ENCODE measurements at places on chromosomes 1 and 21.

DNA sequence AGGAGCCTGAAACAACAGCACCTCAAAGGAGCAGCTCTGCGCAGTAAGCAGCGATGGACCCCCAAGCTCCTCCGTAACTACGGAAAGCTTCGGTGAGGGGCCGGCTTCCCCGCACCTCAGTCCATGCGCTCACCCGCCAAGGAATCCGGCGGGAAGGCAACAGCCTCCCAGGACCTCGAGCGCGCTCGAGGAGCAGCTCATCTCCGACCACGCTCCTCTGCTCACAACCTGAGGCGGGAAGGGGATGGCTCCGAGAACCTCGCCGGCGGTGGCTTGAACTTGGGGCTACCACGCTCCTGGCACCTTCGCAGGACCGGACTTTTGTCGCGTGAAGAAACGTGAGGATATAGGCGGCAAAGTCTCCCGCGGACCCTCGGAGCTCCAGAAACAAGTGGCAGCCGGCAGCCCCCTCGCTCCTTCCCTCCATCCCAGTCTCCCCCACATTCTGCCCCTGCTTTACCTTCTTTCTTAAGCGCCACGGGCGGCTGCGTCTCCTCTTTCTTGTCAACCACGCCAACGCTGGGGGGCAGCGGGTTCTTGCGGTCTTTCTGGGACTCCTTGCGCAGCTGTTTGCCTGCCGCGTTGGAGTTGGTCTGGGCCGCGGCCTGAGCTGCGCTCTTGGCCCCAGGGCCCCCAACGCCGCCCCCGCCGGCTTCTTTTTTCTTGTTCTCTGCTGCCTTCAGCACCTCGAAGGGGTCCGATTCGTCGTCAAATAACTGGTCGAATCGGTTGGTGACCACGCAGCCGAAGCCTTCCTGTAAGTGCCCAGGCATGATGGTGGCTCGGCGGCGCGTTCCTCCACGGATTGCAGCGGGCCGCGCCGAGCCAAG is 459 bp downstream of the SERBP1 start:
- no peak for DNase-seq

DNA sequence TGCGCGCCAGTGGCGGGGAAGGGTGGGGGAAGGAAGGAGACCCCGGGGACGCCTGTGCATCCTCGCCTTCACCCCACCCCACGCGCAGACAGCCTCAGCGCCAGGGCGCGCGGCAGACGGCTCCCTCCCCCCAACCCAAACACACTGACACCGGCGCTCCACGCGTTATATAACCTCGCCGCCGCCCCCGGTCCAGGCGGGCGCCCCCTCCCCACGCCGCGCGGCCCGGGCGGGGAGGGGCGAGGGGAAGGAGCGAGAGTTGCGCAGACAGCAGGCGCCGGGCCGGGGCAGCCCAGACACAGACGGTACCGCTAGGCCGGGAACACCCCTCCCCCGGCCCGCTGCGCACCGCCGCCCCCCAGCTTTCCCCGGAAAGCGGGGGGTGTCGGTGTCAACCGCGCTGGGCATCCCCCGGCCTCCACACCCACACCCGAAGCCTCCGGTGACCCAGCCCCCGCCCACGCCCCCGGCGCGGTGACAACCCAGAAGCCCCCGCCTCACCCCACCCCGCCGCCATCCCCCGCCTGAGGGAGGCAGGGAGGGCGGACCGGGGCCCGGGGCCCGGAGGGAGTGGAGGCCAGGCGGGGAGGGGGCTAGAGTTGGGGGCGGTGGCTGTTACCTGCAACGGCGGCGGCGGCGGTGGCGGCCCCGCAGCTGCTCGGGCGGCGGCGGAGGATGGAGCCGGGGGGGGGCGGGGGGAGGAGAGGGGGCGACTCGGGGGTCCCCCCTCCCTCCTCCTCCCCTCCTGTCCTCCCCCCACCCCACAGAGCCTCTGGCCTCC is 432 bp downstream of the AKT3 start:
- no peak for DNase-seq

- DNase-seq, result no peak
Observed at GRCh38 chr1:11307852-11308251, 34.9 kb downstream of the UBIAD1 start.

DNA sequence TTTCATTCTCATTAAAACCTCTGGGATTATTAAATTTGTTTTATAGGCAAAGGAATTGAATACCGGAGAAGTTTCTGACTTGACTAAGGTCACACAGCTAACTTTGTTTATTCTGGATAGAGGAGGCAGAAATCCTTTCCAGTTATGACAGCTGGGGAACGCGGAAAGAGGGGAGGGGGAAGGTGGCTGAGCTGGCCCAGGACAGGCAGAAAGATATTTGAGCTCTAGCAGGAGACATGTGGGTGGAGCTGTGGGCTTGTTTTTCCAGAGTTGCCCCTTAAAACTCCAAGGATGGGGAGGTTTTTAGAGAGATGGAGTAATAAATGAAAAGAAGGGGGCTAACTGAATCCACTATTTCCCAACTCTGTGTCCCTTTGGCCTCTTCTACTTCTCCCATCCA is 27.8 kb downstream of the FOXD2 start:
- DNase-seq, result no peak

- no peak for DNase-seq
Observed at GRCh38 chr1:203135636-203136305, 8.2 kb downstream of the ADORA1 start.

DNA sequence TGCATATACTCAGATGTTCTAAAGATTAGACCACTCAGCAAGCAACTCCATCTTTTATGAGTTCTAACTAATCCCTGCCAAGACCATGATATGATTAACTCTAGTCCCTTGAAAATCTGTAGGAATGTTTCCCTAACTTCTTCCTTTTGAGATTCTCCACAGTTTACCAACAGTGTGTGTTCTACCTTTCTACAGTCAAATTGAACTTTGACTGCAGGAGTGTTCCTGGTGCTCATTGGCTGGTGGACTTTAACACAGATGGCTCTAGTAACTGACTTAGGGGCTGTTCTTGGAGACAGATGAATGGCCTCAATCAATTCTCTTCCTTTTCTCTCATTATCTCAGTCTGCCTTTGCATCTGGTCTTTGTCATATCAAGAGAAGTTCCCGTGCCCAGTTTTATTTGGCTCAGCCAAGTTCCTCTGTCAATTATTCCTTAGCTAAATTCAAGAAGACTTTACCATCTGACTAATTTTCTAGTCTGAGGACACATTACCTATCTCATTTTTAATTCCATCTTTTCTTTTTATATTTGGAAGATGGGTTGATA is 643.9 kb upstream of the CAMK1G start:
- no peak for DNase-seq

- peak; percentile 69 for DNase-seq
Observed at GRCh38 chr21:17921579-17922530, 102.7 kb upstream of the C21orf91 start.

GRCh38 chr21:15003463-15004135 is 61.2 kb downstream of the NRIP1 start:
- no peak for DNase-seq

GRCh38 chr1:177281901-177282300 is 111.1 kb downstream of the BRINP2 start:
- DNase-seq, result no peak

- DNase-seq, result no peak
Observed at GRCh38 chr1:18883636-18884418, 18.5 kb downstream of the ALDH4A1 start.

- no peak for DNase-seq
Observed at GRCh38 chr1:67496329-67496728, 66.1 kb upstream of the SERBP1 start.

- no peak for DNase-seq
Observed at GRCh38 chr1:109184687-109185086, 29.0 kb upstream of the SARS1 start.

GRCh38 chr1:93988634-93989350 is 79.6 kb upstream of the GCLM start:
- DNase-seq, result peak; percentile 96

- DNase-seq, result no peak
Observed at GRCh38 chr1:147243228-147243685, 773 bp downstream of the CHD1L start.

DNA sequence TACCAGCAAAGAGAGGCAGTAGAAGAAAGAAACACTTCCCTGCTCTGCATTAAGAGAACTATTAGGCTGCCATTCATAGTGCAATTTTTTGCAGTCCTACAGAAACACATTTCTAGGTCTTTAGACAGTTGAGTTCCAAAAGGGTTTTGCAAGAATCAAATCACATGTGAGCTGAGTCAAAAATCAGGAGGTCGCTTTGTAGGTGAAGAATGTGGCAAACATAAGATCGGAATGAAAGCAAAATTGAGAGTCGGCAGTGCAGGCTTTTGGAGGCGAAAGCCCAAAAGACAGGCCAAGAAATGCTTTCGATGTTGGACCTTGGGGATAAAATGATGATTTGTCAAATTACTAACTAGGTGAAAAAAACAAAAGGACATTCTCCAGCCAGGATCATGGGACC is 213.5 kb upstream of the NRIP1 start:
- DNase-seq, result no peak

DNA sequence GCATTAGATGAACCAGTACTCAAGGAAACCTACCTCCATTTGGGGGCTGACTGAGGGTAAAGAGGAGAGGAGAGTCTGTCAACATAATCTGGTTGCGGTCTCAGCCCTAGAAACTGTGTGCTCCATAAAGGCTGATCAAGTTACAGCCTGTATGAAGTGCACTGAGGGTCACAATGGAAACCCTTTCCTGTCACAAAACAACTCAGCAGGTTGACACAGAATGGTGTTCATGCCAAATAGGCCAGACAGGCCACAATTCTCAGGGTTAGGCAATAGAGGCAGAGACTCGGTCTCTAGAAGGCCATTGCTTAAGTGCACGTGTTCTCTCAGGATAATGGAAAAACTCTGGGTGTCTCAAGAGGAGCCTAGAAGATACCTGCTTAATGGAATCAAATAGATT is 4.1 kb upstream of the ANKRD35 start:
- no peak for DNase-seq

DNA sequence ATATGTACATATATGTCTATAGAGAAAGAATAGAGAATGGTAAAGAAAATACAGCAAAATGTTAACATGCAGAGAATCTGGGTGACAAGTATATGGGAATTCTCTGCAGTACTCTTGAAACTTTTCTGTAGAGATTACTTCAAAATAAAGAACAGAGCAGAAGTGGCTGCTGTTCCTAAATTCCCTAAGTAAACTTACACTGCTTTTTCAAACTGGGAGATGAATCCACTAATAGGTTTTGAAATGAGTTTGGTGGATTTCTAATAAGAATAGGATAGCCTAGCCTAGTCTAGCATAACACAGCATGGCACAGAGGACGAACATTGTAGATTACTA is 450 bp upstream of the CR2 start:
- no peak for DNase-seq

DNA sequence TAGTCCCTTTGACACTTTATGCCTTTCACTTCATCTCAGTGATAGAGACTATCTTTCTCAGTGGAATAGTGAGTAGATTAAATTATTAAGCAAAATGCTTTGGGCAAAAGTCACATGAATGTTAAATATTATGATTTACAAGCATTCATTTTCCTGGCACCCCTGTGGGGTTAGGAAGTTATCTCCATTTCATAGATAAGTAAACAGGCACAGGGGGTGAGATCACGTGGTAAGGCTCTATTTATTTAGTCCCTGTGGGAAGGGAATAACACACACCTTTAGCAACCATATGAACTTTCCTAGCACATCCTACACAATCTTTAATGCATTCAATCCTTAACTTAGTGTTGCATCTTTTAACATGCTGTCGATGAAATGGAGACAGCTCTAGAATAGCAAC is 12.3 kb downstream of the PSMB2 start:
- DNase-seq, result no peak

GRCh38 chr1:6874298-6874697 is 89.0 kb downstream of the CAMTA1 start:
- DNase-seq, result no peak

DNA sequence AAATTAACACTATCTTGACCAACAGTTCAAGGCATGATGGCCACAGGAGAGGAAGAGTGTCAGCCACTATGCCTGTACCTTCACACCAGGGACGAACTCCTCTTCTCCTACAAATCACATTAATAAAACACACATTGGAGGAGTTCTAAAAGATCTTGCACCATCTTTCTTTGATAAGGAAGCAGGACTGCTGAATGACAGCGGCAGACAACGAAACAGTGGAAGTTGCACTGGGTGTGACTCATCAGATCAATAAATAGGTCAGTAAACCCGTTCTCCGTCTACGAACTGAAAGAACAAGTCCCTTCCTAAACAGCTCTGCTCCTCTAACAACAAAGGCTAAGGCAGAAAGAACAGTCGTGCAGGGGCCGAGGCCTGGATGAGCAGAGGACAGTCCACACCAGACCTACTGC is 23.1 kb downstream of the UBE2G2 start:
- no peak for DNase-seq

GRCh38 chr1:44903011-44903680 is 60.1 kb upstream of the PTCH2 start:
- DNase-seq, result peak; percentile 56

DNA sequence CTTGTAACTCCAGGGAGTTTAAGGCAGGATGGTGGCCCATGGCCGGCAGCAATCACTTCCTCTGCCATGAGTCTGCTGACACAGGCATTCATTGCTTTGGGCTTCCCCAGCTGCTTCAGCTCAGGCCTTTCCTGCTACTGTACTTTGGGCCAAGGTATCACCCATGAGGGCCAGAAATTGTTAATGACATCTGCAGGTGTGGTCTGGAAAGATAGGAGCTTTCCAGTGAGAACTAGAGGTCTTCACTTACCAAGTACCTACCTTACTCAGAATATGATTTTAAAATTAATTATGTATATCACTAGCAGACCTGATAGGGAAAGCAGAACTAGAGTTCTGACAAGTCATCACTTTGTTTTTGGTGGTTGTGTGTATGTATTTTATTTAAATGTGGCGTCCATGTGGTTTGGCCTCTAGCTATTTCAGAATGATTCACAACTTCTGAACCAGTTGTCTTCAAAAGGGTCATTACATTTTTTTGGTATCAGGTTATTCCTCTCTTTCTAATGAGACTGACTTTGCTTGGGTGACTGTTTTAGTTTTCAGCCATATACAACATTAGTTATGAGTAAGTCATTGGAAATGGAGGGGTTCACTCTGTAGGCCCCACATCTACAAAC is 2.7 kb downstream of the RGL1 start:
- peak; percentile 31 for DNase-seq

- no peak for DNase-seq
Observed at GRCh38 chr1:77175230-77175844, 43.9 kb downstream of the PIGK start.

DNA sequence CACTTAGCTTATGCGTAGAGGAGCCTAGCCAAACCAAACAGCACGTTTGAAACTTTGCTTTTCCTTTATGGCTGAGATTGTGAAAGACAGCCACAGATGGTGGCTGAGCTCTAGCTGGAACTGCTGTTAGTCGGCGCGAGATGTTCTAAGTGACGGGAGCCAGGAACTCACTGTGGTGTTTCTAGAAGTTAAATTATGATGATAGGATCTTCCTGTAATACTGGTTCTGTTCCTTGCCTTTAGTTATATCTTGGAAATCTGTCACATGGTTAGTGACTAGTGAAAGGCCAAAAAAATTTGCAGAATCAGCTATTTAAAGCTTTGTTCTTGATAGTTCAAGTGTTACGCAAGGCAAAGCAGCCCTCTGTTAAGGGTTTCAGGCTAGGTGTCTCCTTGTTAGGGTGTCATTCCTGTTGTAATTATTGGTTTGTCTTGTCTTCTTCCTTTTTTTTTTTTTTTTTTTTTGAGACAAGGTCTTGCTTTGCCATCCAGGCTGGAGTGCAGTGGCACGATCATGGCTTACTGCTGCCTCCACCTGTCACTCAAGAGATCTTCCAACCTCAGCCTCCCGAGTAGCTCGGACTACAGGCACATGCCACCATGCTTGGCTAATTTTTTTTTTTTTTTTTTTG is 22.6 kb downstream of the AK4 start:
- peak; percentile 85 for DNase-seq

GRCh38 chr1:244603498-244603897 is 49.4 kb upstream of the DESI2 start:
- no peak for DNase-seq

Data from skeletal muscle cell (primary cell).